Aorta (tissue), 5 donors: ENCODE measurements at places on chromosomes 7 and 10. TPM values are rescaled to one million over a fixed set of nuclear protein-coding genes. Genes with fewer than 3 reads are reported as not detected.
A peak's percentile ranks its signal among the peaks of the same experiment; 100 is the strongest.

GRCh38 chr7:28298870-28299518, 113.3 kb upstream of the CREB5 start:
- no peak overlapping the region for H3K4me3 ChIP-seq
- H3K36me3 ChIP-seq: no peaks in the 10 kb centered on the region
- H3K4me1 ChIP-seq: no peaks in the 10 kb centered on the region
- DNase-seq: no peak

DNA sequence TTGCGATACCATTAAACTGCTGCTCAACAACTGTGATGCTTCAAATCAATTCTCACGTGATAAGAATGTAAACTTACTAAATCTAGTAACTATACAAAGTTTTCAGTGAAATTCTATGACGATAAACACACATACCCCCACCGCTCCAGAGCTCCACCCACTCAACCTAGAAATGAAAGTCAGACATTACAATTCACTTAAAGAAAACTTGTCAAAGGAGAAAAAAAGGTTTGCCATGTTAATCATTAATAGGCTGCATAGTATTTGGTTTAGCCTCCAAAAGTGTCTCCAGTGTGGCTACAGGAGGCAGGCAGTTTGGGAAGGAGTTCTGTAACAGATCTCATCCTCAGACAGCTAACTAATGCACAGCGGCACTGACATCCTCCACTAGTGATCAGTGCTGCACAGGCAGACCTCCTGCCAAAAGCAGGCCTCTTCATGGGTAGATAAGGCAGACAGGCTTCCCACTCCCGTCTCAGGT, 3.1 kb downstream of the HERPUD2 start:
- no peaks in the 10 kb centered on the region for H3K36me3 ChIP-seq
- peaks cover 7% of the 10 kb centered on the region for H3K4me1 ChIP-seq

- no peaks in the 10 kb centered on the region for H3K4me1 ChIP-seq
- no peak overlapping the region for H3K27ac ChIP-seq
- no peak overlapping the region for H3K4me3 ChIP-seq
- no peak for DNase-seq
Observed at GRCh38 chr10:100829097-100829870, 83.5 kb upstream of the SLF2 start.

DNA sequence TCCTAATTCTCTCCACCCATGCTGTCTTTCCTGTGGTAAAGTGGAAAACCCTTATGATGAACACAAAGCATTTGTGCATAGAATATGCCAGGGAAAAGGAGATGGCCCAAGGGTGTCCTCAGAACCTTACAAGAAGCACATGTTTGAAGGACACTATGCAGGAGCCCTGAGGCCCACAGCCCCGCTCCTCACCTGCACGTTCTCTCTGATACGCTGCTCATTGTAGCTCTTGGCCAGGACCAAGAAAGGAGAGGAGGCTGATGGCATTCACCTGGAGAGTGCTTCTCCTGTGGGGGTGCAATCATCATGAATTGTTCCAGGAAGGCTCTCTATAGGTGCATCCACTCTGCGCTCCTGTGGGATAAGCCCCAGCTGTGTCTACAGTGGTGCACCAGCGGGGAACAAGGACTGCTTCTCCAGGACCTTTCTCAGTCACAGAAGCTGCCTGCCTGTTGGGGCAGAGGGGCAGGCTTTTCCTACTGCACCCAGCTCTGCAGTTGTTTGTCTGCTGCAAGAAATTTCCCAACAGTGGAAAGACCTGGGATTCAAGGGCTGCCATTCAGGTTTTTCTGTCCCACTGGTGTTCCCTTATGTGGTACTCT, 19.9 kb downstream of the AKR1C2 start:
- H3K36me3 ChIP-seq: no peaks in the 10 kb centered on the region
- H3K27me3 ChIP-seq: no peaks in the 10 kb centered on the region
- no peak overlapping the region for H3K27ac ChIP-seq
- no peak for DNase-seq

- no peak overlapping the region for H3K27ac ChIP-seq
- no peaks in the 10 kb centered on the region for H3K4me1 ChIP-seq
- H3K36me3 ChIP-seq: no peaks in the 10 kb centered on the region
Observed at GRCh38 chr7:104487642-104488041, 159.2 kb downstream of the LHFPL3 start.

DNA sequence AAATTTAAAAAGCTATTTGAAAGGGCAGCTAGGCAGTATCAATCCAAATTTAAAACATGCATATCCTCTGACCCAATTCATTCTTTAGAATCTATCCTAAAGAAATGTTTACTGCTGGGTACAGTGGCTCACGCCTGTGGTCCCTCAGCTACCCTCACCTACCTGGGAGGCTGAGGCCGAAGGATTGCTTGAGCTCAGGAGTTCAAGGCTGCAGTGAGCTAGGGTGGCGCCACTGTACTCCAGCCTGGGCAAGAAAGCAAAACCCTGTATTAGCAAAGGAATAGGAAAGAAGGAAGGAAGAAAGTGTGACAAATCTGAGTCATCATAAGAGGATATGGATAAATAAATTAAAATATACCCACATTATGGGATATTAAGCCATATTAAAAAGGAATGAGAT, 36.3 kb downstream of the C7orf33 start:
- H3K36me3 ChIP-seq: no peaks in the 10 kb centered on the region
- no peaks in the 10 kb centered on the region for H3K27me3 ChIP-seq
- no peak overlapping the region for H3K4me3 ChIP-seq
- H3K27ac ChIP-seq: no peak overlapping the region
- H3K4me1 ChIP-seq: no peaks in the 10 kb centered on the region
- DNase-seq: no peak

- H3K27ac ChIP-seq: no peak overlapping the region
- H3K27me3 ChIP-seq: no peaks in the 10 kb centered on the region
- peaks cover 2% of the 10 kb centered on the region for H3K36me3 ChIP-seq
- no peak for DNase-seq
- H3K4me3 ChIP-seq: no peak overlapping the region
Observed at GRCh38 chr7:130884437-130885417, 150.7 kb upstream of the KLF14 start.

DNA sequence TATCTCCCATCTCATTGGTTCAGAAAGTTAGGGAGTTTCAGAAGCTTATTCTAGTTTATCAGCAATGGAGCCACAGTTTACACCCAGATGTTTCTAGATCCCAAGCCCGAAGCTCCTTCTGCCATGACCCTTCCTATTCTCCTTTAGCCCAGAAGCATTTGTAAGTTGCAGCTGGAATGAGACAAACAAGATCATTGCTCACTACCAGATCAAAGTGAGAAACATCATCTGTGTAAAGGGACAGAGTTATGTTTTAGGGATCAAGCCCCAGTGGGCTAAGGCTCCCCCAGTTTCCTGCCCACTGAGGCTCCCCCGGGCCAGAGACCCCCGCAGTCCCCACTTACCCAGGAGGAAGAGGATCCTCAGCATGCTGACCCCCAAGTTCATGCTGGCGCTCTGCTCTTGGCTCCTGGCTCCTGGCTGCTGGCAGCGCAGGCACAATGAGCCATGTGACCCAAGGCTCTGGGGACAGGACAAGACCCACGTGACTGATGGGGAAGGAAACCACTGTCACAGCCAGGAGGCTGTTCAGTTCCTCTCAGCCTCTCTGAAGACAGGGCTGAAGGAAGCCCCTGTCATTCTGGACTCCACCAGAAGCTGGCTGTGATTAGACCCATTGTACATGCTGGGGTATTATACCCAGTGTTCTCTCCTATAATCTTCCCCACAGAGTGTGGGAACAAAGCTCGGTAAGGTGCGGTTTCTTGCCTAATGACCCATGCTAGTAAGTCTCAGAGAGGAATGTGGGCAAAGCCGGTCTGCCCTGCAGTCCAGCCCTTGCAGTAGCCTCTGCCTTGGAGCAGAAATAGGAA, at the start of gene TMEM273:
TMEM273 (minus strand) TSS at position 442 of the 812 bp plus-strand sequence; CDS start at position 387, 55 bp downstream.
- H3K27me3 ChIP-seq: no peaks in the 10 kb centered on the region
- H3K4me1 ChIP-seq: no peaks in the 10 kb centered on the region
- DNase-seq: peak; percentile 84

Gene OR2A5
- total RNA-seq: not detected

Gene NUTM2A
- total RNA-seq: 1.0 TPM

Gene ANXA8L1
- not detected for total RNA-seq
